IPS DF 6.9 (cell line): ENCODE measurements at places on chromosomes 2 and 18.

DNA sequence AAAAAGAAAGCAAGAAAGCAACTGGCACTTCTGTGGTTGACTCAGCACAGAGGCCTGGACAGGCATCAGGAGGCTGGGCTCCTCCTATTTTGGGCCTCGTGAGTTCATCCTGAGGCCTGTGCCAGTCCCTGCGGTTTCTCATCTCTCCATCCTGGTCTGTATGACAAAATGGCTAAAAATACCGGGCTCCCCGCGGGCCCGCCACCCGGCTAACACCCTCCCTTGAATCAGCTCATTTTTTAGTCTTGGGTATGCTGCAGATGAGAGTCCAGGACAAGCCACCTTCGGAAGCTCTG is 62.3 kb upstream of the YWHAQ start:
- DNase-seq: no peak

- no peak for DNase-seq
These were observed 21.7 kb upstream of the EFHD1 start for GRCh38 chr2:232611559-232612218.

DNA sequence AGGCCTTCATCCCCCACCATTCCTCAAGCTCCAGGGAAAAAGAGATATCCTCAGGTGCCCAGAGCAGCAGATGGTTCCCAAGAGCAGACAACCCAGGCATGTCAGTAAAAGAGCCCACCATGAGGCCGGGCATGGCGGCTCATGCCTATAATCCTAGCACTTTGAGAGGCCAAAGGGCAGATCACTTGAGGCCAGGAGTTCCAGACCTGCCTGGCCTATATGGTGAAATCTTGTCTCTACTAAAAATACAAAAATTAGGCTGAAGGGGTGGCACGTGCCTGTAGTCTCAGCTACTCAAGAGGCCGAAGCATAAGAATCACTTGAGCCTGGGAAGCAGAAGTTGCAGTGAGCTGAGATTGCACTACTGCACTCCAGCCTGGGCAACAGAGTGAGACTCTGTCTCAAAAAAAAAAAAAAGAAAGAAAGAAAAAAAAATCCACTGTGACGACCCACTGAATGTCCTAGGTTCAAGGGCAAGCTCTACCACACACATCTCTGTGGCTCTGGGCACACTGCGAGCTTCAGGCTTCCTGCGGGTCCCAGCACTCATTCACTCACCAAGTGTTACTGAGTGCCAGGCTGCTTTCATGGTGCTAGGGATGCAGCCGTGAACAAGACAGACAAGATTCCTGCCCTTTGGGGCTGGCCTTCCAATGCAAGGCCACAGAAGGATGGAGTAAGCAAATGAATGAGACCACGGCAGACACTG is 6.5 kb upstream of the DUSP2 start:
- no peak for DNase-seq

GRCh38 chr18:70457223-70457622 is 168.4 kb downstream of the SOCS6 start:
- no peak for DNase-seq

- DNase-seq: no peak
These were observed 215.8 kb upstream of the ACVR2A start for GRCh38 chr2:147628971-147629421.

DNA sequence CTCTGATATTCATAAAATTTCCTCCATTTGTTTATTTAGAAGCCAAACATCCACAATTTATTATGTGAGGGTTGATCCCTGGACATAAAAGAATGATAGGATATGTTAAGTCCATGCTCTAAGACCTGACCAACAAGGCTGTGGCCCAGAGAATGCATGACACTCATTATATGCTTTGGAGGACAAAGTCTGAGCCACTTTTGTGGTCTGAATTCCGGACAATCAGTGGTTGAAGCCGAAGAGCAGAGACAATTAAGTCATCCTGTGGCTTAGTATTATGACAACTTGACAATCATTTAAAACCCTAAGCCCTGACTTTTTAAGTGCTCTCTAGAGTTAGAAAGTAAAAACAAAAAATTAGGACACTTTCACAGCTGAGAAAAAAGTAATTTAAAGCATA is 483.3 kb downstream of the PLCL1 start:
- no peak for DNase-seq

GRCh38 chr2:151051574-151052220 is 210.0 kb downstream of the RBM43 start:
- DNase-seq: peak; percentile 20

DNA sequence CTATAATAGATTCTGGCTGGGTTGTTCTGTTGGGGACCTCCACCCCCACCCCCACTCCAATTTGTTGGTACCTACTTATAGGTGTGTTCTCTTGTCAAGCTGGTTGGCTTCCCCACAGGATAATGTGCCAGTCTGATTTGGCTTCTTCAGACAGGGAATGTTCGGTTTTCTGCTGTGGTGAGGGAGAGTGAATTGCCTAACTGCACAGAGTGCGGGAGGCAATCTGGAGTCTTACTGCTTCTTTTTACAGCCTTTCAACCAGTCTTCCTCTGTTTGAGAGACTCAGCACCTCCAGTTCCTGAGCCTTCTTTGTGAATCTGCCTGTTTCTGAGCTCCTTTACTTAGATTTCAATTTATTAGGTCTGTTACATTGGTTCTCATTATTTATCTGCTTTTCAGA is 27.4 kb upstream of the SNORC start:
- no peak for DNase-seq

- no peak for DNase-seq
These were observed 110.0 kb upstream of the MAP3K20 start for GRCh38 chr2:172965433-172966212.

DNA sequence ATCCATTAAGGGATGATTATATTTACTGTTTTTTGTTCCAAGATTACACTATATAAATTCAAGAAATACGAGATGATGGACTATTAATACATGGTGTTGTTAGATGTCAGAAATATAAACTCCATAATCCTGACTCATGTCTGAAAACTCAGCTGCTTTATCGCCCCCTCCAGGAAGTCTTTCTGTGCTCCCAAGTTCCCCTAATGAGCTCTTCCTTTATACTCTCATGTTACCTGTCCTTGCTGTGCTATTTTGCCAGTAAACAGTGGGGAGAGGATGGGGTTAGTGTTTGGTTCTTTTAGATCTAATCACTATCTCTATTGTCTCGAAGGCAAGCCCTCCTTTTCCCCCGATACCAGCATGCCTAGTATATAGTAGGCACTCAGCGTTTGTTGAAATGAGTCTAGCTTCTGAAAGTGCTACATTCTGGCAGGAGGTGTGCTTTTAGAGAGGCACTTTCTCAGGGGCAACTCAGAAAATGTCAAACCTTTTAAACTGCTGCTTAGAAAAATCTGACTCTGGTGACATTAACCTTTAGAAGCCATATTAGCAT is 21.4 kb upstream of the BARD1 start:
- no peak for DNase-seq

- DNase-seq: no peak
These were observed 178.9 kb downstream of the GFPT1 start for GRCh38 chr2:69208023-69208595.

DNA sequence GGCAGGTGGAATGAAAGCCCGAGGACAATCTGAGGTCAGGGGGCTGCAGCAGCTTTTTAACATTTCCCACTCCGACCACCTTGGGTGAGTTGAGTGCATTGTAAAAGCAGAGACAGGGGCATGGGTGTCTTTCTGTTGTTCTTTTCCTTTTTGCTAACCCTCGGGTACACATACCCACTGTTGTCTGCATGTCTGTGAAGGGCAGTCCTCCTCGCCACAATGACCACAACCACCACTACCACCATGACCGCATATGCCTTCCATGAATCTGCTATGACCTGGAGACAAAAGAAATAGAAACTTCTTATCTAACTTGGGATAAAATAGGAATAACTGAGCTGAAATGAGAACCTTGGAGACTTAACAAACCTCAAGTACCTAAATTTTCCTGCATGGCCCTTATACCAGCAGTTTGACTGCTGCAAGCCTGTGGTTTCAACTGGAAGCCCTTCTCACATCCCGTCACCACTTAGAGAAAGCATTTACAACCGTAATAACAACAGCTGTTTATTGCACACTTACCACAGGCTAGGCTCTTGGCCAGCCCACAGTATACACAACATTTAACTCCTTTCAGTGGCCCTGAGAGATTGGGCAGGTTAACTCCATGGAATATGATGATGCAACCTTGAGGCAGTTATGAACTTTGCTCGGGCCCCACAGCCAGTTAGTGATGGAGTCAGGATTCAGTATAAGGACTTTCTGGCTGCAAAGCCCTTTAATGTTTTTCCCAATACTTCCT is 80.3 kb downstream of the GYPC start:
- no peak for DNase-seq

GRCh38 chr2:168233726-168234406 is 13.5 kb downstream of the STK39 start:
- DNase-seq: no peak

GRCh38 chr2:11651856-11652548 is 18.0 kb downstream of the NTSR2 start:
- no peak for DNase-seq

DNA sequence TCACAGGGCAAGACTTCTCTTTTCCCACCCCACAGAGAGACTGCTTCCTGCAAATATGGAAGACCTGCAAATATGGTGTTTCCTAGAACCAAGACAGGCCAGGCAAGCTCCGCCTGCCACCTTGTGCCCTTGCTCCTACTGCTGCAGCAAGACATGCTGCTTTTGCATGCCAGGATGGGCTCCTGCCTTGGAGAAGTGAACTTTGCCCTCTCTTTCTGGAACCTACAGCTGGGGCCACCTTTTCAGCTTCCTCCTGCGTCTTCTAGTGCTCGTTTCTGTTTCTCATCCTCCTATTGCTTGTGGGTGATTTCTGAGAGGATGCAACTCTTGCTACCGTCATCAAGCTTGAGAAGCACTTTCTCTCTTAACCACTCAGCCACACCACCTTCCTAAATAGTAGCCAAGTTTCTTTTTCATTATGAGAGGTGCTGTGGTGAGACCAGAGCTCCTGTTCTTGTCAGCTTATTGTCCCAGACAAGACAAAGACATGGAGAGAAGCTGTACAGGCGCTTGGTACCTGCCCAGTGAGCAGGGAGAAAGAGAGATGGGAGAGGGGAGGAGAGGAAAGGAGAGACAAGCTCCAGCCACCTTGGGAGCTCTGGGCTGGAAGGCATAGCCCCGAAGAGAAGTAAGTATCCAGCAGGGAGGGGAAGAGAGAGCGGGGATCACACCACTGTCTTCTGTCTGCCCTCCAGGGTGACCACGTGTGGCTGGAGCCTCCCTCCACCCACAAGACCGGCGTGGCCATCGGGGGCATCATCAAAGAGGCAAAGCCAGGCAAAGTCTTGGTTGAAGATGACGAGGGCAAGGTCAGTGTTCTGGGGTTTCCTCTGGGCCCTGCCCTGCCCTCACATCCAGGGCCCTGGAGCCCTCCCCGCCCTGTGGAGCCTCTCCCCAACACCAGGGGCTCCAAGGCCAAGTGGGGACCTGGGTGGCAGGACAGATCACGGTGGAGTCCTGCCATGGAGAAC is 28.3 kb downstream of the MYO7B start:
- no peak for DNase-seq

DNA sequence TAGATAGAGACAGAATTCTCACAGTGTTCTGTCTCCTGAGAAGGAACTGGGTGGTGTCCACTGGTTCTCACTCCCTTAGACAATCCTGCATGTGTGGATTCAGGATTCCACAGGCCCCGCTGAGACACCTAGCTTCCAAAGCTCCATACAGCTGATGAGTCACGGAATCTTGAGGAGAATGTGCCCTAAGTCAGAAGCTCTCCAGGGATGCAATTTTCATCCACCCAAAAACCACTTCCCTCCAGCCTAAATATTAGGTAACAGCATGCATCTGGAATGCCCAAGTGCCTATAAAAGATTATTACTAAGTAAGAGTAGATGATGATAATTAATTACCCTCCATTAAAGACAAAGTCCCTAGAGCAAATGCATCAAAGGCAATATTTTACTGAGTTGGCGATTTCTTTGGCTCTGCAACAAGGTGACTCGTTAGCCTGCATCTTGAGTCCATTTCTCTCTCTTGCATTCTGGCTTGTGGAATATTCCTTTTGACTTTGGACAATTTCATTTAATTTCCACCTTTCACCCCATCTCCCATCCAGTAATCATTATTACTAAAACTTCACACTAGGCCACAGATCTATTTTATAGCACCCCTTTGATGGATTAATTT is 475.1 kb downstream of the TNS1 start:
- no peak for DNase-seq

DNA sequence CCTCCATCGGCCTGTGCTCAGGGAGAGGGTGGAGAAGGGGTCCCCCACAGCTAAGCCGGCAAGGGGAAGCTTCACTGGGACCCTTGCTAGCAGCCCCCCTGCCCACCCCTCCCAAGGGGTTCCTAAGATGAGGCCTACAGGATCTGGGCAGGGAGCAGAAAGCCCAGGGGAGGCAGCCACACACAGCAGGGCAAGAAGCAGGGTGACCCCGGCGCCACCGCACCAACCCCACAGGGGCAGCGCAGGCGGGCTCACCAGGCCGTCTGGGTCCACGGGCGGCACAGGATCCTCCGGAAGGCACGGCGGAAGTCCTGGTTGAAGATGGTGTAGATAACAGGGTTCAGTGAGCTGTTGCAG is 1.8 kb downstream of the ADRA2B start:
- no peak for DNase-seq

DNA sequence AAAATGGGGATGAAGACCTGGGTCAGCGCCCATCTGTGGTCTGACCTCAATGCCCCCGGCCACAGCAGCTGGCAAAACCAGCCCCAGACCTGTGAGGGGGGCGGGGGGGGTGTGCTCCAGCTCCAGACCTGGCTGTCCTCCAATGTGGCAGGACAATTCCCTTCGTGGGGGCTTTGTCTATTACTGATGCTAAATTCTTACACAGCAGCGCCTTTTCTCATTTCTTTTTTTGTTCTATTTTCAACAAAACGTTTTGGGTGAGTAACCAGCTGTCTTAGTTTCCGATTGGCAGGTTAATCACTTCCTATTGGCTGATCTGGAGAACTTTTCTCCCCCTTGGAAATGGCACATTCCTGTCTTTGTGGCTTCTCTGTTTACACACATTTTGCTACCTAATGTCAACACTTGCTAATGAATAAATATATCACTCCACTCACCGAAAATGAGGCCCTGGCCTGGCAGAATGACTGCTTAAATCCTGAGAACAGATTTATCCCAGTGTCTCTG is 4.4 kb downstream of the SMAD7 start:
- DNase-seq: no peak

GRCh38 chr18:57581301-57581934 is 5.1 kb downstream of the FECH start:
- no peak for DNase-seq

GRCh38 chr18:56202678-56203077 is 435.7 kb downstream of the TXNL1 start:
- DNase-seq: no peak

DNA sequence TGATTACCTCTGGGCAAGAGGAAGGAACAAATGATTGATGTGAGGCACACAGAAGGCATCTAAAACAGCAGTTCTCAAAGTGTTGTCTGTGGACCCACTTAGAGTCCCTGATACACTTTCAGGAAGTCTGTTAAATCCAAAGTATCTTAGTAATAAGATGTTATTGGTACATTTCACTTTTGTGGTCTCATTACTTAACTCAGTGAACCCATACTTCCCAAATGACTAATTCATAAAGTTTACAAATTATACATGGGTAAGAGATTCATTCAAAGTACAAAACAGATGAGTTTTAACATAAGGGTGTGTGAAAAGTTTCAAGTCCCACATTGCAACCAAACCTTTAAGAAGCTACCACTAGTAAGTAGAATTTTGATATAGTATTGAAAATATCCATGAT is 440.5 kb downstream of the NUP35 start:
- no peak for DNase-seq
